ENCODE measurements at places on chromosomes 11 and 22. TPM values are rescaled to one million over a fixed set of nuclear protein-coding genes. Genes with fewer than 3 reads are reported as not detected.

DEPDC7 gene
- 6.6 TPM for total RNA-seq

SLC43A1 gene
- 18.0 TPM for total RNA-seq

PACSIN2 gene
- 60.3 TPM for total RNA-seq

DERL3 gene
- total RNA-seq = 0.44 TPM

PNPLA2 gene
- 19.1 TPM for total RNA-seq

PRR33 gene
- not detected for total RNA-seq

PLAAT5 gene
- total RNA-seq = not detected

OSBPL5 gene
- 42.4 TPM for total RNA-seq

ROBO3 gene
- 13.4 TPM for total RNA-seq

YPEL4 gene
- total RNA-seq = 0.66 TPM

RNF214 gene
- 13.6 TPM for total RNA-seq

TRIM34 gene
- 12.6 TPM for total RNA-seq

ELF5 gene
- 0.12 TPM for total RNA-seq

GPHA2 gene
- not detected for total RNA-seq

PRRG4 gene
- 0.12 TPM for total RNA-seq

SCN3B gene
- under 0.01 TPM for total RNA-seq
